ENCODE measurements at places on chromosomes 3 and 15. TPM values are rescaled to one million over a fixed set of nuclear protein-coding genes. Genes with fewer than 3 reads are reported as not detected.

The TTLL13 gene
- under 0.01 TPM for total RNA-seq

DNA sequence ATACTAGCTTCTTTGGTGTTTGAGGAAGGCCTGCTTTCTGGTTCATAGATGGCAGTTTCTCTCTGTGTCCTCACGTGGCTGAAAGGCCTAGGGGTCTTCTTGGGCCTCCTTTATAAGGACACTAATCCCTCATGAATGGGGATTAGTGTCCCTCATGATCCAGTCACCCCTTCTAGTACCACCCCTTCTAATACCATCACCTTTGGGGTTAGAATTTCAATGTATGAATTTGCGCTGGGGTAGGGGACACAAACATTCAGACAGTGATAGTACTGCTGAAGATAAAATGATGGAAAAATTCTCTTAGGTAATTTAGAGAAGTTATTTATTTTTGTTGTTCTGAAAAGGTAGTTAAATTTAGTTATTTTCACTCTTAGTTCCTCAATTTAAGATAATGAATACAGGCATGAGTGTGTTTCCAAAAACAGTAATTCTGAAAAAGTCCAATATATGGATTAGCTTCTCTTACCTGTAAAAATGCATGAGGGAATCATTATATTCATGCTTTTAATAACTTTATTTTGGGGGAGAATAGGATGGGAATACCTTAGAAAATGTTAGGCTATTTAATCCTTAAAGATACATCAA, 103.6 kb downstream of the FNDC3B start:
- no peak for DNase-seq

DNA sequence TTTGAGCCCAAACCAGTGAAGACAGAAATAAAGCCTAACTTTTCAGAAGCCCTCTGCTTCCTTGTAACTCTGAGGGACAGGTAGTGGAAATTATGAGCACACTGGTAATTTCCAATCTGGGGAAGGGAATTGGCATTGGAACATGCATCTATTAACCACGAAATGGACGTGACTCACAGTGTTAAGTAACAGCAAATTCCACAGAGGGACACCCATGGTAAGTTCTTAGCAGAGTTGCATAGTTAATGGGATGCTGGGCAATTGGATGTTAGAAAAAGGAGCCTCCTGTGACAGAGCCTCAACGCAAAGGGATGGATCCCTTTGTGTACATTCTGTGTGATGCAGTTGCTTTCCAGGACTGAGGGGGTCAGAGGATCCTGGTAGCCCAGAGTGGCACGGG, 168.6 kb downstream of the SEMA6D start:
- no peak for DNase-seq

GRCh38 chr3:70716832-70717231, 404.4 kb upstream of the MDFIC2 start:
- DNase-seq, result no peak

GRCh38 chr3:152309535-152310307, 41.0 kb downstream of the MBNL1 start:
- DNase-seq, result no peak

Measured in frontal cortex (tissue), 4 donors.